HFF-Myc (cell line): ENCODE measurements at places on chromosomes 2 and 18.

DNA sequence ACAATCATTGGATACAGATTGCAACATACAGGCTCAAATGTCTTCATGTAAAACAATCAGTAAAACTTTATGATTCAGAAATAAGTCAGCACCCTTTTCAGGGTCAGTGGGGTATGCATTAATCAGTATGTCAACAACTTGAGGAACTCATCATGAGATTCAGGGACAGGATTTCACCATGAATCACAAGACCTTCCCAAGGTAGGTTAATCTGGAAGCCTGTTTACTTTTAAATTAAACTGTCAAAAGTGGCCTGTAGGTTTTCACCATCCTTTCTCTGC lies 104.8 kb downstream of the SP100 start:
- no peak for DNase-seq

GRCh38 chr18:48954886-48955819 lies 4.4 kb upstream of the SMAD7 start:
- no peak for DNase-seq

- DNase-seq = no peak
Observed at GRCh38 chr18:48608581-48608980, 69.8 kb downstream of the CTIF start.

GRCh38 chr2:198347946-198348345 lies 543.6 kb downstream of the PLCL1 start:
- DNase-seq = no peak

GRCh38 chr2:177489719-177490301 lies 97.2 kb downstream of the AGPS start:
- DNase-seq = peak; percentile 12

GRCh38 chr18:52694804-52695203 lies 354.8 kb downstream of the DCC start:
- DNase-seq = no peak

DNA sequence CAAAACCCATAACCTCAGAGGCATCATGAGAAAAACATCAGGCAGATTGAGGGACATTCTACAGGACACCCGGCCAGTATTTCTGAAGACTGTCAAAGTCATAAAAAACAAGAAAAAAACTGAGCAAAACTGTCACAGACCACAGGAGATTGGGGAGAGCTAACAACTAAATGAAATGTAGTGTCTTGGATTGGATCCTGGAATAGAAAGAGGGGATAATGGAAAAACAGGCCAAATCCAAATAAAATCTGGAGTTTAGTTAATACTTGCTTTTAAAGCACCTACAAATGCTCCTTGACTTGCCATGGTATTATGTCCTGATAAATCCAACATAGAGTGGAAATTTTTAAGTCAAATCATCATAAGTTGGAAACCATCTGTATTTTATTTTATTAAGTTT lies 17.6 kb upstream of the CXCR1 start:
- no peak for DNase-seq

DNA sequence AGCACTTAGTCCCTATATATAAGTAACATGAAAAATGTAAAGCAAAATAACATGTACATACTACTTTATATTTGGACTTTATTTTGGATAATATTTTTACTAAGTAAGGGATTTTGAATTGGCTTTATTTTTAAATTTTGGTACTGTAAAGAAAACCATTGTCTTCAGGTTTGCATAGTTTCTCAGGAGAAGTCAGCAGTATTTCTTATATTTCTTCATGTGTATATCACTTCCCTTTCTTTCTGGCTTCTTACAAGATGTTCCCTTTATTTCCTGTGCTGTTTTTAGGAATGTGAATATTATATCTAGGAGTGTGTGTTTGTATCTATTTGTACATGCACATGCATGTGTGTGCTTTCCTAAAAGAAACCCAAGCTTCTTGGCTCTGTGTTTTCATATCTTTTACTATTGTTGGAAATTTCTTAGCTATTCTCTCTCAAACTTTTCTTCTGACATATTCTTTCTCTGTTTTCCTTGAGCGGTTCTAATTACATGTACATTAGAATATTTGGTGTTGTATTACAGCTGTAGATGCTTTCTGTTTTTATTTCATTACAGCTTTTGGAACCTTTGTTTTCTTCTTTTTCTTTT lies 1549.7 kb upstream of the ACVR2A start:
- DNase-seq = no peak

DNA sequence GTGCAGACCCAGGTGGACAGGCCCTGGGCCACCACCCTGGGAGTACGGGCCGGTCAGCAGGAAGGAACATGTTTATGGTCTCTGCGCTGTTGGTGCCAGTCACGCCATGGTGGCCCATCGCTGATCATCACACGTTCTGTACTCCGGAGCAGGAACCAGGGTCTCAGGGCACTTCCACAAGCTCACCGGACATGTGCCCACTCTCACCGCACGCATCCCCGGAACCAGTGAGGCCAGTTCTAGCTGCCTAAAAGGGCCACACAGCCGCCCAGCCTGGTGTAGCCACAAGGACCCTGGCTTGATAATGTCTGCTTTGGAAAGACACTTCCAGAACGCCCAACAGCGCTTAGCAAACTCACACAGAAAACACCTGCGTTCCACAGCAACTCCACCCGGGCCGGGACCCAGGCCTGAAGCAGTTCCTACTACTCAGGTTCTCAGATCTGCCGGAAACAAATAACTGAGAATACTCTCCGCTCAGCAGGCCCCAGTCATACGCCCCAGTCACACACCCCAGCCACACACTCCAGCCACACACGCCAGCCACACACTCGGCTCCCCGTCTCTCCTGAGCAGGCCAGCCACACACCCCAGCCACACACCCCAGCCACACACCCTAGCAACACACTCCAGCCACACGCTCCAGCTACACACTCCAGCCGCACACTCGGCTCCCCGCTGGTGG lies 123.3 kb downstream of the HDAC4 start:
- no peak for DNase-seq

GRCh38 chr2:149487189-149487588 lies 100.4 kb downstream of the MMADHC start:
- DNase-seq = no peak

GRCh38 chr2:59968441-59968840 lies 585.0 kb downstream of the BCL11A start:
- DNase-seq = no peak

DNA sequence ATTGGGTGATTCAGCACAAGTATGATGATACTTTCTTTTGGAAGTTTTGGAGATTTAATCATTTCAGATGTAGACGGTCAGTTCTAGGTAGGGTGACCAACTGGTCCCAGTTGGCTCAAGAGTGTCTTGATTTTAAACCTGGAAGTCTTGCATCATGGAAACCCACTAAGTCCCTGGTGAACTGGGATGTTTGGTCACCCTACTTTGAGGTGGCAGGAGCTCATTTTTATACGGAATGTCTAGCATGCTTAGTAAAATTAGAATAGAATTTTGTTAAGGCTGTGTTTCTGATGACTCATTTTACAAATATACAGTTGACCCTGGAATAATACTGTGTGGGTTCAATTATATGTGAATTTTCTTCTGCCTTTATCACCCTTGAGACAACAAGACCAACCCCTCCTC lies 61.5 kb upstream of the DOCK10 start:
- peak; percentile 30 for DNase-seq

DNA sequence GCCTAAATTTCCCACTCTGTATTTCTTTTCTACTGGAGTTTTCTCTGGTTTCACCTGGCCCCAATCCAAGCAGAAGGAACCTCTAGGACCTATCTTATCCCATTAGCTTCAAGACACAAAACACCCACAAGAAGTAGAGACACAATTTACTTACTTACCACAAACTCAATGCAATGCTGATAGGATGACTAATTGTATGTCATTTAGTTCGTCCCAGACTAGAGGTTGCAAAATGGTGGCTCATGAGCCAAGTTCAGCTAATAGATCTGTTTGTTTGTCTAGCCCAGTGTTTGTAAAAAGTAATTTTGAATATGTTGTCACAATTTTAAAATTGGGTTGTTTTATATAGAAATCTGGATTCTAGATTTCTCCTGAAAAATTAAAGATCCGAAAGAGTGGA lies 34.7 kb upstream of the ZSWIM2 start:
- DNase-seq = no peak

DNA sequence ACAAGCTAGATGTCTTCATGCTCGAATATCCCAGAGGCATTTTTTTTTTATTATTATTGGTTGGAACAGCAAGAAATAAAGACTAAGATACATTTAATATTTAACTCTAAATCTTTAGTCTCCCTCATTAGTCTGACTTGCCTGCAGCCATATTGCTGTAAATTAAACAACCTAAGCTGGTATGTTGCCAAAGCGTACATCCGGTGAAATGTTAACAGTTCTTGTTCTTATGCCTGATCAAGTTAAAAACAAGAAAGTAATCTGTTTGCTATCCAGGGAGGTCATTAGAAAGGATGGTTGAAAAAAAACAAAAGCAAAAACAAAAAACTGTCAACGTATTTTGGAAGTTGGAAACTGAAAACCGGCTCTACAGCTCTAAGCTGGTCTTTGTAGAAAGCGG lies 125.9 kb upstream of the NABP1 start:
- DNase-seq = no peak

DNA sequence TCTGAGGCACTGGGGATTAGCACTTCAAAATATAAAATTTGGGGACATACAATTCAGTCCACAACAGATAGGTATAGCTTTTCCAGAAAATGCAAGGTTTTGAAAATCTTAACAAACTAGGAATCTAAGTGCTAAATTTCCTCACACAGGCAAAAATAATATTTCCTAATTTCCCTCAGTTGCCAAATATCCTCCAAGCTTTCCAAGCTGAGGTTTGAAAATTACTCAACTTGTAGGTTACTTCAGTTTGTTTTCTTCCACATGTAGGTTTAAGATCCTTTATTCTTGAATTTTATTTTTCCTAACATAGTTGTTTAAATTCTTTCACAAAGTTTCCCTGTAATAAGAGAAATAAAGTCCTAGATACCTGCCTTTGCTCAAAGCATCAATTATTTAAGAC lies 192.9 kb upstream of the NRXN1 start:
- DNase-seq = no peak

DNA sequence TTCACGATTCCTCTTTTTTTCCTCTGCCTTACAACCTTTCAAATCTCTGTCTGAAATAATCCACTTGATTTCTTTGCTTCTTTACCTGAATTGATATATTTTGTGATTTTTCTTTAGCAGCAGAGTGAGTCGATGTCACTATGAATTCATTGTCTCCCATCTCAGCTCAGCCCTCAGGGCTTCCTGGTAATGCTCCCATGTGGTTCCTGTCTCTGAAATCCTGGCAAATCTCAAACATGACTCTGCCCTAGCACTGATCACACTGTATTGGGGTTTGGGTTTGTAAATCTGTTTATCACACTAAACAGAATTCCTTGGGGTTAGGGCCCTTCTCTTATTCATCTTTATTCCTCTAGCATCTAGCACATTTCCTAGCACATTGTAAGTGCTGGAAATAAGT lies 43.0 kb upstream of the MSTN start:
- no peak for DNase-seq

GRCh38 chr2:148623086-148623485 lies 21.5 kb upstream of the EPC2 start:
- no peak for DNase-seq

GRCh38 chr2:80896576-80896975 lies 592.0 kb upstream of the LRRTM1 start:
- no peak for DNase-seq

- no peak for DNase-seq
Observed at GRCh38 chr2:205762881-205763280, 80.6 kb downstream of the NRP2 start.

DNA sequence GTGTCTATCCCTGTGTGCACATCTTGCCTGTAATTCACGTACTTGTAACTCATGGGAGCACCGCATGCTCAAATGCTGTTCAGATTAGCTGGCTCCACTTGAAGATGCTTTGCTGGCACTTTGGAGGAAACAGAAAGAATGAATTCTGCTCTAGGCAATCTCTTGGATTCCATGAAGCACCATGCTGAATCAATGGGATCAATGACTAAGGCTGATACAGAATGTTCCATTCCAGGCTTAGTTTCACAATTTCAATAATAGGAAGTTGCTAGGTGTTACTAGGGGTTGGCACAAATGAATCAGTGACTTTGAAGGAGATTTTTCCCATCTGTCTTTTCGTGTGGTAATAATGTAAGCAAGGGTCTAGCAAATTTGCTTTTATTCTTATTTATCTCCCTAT lies 328.8 kb downstream of the OSR1 start:
- no peak for DNase-seq

DNA sequence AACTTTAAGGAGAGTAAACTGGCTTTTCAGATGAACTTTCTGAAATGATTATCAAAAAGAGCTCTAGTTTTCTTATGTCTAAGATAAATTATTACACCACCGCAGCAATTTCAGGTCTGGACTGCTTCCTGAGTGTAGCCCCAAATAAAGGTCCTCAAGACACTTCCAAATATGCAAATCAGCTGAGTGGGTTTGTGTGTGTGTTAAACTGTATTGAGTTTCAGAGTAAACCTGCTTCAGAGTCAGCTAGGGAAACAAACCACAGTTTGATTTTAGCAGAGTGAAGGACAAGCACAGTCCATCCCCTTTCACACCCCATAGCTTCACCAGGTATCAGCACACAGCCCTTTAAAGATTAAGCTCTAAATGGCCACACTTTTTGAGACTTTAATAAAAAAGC lies 168.7 kb downstream of the NRXN1 start:
- DNase-seq = no peak

DNA sequence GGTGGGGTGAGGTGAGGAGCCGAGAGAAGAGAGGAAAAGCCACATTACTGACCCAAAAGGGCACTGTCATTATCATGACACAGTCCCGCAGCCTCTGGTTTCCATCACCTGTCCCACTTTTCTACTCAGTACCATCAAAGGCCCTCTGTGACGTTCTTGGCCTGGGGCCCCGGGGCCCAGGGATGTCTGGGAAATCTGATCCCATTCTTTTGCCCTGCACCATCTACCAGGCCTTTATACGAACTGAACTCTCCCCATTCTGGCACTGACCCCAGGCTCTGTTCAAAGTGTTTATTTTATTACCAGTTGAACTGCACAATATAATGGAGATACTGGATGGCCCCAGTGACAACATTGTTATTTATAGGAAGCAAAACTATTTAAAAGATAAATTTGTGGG lies 89.1 kb downstream of the COL6A3 start:
- no peak for DNase-seq

GRCh38 chr2:160492401-160493226 lies 993 bp downstream of the RBMS1 start:
- no peak for DNase-seq

GRCh38 chr2:133641497-133641896 lies 73.2 kb upstream of the NCKAP5 start:
- DNase-seq = no peak

- no peak for DNase-seq
Observed at GRCh38 chr2:234368861-234369261, 128.0 kb downstream of the ARL4C start.

GRCh38 chr2:153196378-153197058 lies 282.0 kb downstream of the RPRM start:
- DNase-seq = no peak

GRCh38 chr2:164826293-164827243 lies 15.1 kb downstream of the COBLL1 start:
- no peak for DNase-seq
